ENCODE measurements at places on chromosomes 12 and 14. TPM values are rescaled to one million over a fixed set of nuclear protein-coding genes. Genes with fewer than 3 reads are reported as not detected.
A peak's percentile ranks its signal among the peaks of the same experiment; 100 is the strongest.

DNA sequence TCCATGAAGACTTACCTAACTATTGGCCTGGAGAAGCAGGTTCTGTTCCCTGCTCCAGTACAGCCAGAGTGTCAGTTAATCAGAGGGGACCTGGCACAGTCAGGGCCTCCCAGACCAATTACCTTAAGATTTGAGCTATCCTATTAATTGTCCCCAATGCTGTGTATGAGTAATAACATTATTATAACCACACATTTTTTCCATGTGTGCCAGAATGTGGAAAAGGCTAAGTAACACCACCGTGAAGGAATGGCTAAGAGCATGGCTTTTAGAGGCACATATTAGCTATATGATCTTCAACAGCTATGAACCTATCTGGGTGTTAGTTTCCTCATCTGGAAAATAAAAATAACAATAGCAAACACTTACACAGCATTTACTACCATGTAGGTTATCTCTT lies 111.1 kb upstream of the RAP1B start:
- no peak for DNase-seq

GRCh38 chr12:94091624-94092023 lies 56.8 kb upstream of the PLXNC1 start:
- DNase-seq = no peak

The PPM1H gene
- polyA plus RNA-seq = 0.92 TPM

DNA sequence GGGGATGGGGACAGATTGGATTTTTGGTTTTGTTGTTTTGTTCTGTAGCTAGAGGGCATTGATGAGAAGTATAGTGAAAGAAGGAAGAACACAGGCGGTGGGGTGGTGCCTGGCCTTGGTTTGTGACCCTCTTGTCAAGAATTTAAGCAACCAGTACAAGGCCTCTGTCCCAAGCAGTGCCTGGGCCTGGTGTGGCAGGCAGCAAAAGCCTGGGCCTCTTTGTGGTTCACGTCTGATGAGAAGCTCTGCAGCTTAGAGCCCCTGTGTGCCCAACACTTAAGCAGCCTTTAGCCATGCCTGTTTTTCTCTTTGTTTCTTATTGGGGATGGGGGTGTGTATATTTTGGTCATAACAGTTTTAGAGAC lies 98.0 kb downstream of the PPP2R5C start:
- DNase-seq = no peak

GRCh38 chr14:105187116-105187515 lies 6.0 kb upstream of the NUDT14 start:
- DNase-seq = no peak

- no peak for DNase-seq
Observed at GRCh38 chr14:51951656-51952055, 37.7 kb upstream of the RTRAF start.

The ABCC9 gene
- polyA plus RNA-seq = 20.0 TPM

DNA sequence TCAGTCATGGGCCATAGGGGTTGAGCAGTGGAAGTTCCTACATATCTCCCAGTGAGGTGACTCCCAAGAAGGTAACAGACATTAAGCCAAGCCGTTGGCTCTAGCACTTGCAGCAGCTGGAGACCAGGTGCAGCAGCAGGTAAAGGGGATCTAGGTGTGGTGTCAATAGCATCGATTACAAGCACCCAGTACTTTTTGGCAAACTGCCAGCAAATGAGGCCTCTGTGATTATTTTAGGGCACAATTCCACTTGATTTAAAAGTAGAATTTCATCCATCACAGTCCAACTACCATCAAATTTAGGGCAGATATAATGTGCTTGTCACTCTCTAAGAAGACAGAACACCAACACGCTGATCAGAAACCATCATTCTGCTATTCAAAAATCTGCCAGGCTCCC lies 224.1 kb upstream of the EGLN3 start:
- no peak for DNase-seq

GRCh38 chr12:96255077-96255476 lies 60.9 kb downstream of the ELK3 start:
- peak; percentile 59 for DNase-seq

GRCh38 chr12:25789541-25789944 lies 168.9 kb upstream of the RASSF8 start:
- DNase-seq = no peak

DNA sequence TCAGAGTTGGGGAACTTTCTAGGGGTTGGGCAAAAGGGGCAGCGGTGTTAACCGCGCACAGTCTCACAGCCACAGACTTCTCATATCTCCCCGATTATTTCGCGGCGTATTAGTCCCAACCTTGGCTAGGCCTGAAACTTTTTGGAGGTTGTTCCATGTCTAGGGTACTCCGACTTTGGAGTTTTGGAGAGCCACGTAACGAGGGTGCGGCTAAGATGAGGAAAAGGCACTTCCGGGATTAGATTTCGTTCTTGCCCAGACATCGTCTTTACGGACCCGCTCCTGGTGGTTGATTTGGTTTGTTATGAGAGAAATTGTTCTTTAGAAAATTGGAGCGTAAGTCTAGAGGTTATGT lies 513 bp downstream of the CCNK start:
- no peak for DNase-seq

GRCh38 chr12:51460519-51460918 lies 35.9 kb downstream of the SLC4A8 start:
- no peak for DNase-seq

DNA sequence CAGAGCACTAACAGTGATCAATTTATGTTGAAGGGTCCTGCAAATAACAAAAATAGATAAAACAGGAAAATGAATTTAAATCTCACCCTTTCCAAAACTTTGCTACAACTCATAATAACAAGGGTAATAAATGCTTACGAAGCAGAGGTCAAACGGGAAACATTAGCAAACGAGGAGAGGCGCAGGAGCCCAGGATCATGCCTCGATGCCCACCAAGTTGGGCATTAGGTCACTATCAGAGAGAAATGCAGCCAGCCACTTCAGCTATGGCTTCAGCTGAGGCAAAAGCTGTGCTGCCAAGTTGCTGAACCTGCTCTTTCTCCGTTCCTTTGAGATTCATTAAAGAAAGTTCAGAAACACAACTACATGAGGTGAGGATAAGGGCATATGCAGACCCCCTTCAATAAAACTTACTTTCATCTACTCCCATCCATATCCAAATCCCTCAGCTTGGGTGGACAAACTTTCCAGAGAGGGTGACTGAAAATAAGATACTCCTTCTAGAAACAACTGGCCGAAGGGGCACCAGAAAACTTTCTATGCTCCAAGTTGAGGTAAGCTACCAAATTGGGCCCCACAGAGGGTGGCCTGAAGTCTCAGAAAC lies 7.9 kb downstream of the NKX2-1 start:
- DNase-seq = no peak

DNA sequence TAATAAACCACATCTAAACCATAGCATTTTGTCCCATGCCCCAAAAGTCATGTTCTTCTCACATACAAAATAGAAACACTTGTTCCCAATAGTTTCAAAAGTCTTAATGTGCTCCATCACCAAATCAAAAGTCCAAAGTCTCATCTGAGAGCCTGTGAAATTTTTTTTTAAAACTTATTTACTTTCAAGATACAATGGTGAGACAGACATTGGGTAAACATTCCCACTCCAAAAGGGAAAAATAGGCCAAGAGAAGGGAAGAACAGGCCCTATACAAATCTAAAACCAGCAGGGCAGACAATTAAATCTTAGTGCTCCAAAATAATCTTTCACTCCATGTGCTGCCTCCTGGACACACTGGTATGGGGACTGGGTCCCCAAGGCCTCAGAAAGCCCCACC lies 84.4 kb upstream of the AMIGO2 start:
- no peak for DNase-seq

DNA sequence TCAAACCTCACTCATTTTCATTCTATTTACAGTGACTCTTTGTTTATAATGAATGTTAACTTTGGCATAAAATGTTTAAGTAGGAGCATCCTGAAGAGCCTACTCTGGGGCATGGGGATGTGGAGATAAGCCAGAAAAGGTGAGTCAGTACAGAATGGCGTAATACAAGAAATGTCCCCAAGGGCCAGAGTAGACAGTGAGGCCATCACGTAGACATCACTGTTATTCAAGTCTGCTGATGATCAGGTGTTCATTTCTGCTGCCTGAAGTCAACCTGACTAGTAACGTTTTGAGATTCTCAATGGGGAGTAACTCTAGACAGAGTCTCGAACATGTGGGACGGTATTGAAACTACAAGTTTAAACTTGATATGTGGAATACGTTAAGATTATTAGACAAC lies 47.6 kb upstream of the PKP2 start:
- DNase-seq = no peak

Data from psoas muscle (tissue), 8 donors.